Activated CD4-positive, alpha-beta T cell treated with anti-CD3 and anti-CD28 coated beads for 1 hour (primary cell): ENCODE measurements at places on chromosomes 6 and 20.

DNA sequence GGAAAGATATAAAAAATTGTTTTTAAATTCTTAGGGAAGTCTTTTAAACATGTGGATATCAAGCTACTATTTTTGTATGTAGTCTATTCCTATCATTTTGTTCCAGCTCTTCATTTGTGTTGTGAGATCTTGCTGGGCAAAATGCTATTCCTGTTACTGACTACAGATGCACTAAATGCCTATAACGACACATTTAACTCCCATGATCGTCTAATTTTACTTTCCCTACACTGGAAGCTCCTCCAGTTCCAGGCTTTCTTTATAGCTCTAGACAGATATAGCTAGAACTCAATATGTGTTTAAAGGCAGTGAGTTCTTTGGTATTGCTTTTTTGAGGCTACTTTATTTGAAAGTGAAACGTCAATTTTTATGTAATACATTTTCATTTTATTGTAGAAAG is 971.5 kb upstream of the CITED2 start:
- DNase-seq: no peak

GRCh38 chr20:10659651-10660601 is 13.9 kb downstream of the JAG1 start:
- no peak for DNase-seq

DNA sequence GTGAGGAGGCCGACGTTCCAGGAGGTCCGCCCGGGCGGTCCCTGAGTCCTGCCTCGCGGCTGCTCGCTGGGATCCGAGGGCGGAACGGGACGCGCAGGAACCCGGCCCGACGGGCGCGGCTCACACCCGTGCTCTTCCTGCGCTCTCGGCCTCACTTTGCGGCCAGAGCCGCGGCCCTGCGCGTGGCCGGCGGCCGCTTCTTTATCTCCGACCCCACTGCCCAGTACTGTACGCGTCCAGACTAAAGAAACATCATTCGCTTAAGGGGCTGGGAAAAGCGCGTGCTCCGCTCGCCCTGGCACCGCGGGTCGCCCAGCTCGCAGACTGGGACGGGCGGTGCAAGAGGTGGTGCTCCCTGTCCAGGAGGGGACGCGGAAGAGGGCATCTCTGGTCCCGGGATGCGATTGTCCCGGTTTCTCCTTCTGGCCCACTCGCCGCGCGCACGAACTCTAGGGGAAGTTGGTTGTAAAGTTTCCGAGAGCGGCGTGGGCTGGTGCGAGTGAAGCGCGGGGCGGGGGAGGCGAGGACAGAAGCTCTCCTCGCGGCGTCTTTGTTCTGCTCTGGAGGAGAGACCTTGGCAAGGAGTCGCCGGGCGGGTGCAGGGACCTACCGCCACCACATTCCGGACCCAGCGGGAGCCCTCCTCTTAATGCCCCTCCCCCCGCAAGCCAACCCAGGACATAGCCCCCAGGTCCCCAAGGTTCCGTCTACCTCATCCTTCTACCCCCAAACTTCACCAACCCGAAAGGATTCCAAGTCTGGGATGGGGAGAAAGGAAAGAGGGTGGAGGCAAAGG is 71.0 kb downstream of the SOX4 start:
- DNase-seq: no peak

DNA sequence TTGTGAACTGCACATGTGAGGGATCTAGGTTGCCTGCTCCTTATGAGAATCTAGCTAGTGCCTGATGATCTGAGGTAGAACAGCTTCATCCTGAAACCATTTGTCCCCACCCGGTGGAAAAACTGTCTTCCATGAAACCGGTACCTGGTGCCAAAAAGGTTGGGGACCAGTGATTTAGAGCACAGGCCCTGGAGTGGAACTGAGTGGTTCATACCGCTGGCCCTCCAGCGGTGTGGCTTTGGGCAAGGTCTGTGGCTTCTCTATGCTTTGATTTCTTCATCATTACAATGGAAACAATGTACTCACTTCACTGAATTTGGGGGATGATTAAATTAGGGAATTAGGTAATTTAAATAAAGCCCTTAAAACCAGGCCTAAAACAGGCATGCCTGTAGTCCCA is 36.3 kb downstream of the CD164 start:
- no peak for DNase-seq

GRCh38 chr6:157563611-157564284 is 182.8 kb downstream of the ZDHHC14 start:
- DNase-seq: no peak

DNA sequence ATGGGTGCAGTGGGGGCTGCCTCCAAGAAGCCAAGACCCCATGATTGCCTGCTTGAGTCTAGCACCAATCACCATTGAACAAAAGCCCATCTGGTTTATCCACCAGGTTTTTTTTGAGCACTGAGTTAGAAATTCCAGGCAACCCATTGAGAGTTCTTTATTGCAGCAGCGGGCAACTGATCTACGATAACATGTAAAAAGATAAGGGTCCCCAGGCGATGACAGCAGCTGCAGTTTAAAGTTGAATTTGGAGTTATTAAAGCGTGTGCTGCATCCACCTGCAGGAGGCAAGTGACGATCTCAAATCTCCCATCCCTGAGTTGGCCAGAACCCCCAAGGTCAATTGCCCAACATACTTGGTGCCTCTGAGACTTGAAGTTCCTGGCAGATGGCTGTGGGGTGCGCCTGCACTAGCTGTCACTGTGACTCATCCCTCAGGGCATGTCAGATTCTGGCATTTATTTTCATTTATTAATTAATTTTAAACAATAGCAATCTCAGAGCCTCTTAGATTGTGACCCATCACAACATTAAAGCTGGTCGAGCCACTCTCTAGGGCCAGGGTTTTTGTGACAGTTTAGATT is 290.4 kb upstream of the SULF2 start:
- no peak for DNase-seq

- DNase-seq: no peak
Measured at GRCh38 chr6:166587631-166588413, 1.3 kb upstream of the RAMACL start.

DNA sequence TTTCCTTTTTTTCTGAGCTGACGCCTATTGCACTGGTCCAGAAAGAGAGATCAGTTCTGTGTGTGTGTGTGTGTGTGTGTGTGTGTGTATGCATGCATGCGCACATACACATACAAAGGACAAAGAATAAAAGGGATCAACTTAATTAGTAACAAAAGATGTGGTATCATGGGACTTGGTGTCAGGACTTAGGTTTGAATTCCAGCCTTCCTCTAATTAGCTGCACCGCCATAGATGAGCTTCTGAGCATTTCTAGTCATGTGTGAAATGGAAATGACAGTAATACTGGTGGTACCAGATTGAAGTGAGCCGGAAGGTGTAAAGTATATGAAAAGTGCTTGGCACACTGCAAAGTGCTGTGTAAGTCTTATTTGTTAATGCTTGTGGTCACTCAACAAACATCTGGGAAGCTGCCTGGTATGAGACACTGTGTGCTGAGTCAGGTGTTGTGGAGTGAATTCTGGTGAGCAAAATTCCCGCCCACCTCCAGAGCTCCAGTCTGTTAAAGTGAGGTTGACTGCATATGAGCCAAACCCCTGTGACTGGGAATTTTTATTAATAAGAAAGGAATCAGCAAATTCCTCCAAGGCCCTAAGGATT is 12.4 kb downstream of the DAAM2 start:
- DNase-seq: no peak
